ENCODE measurements at places on chromosomes 6 and 20.

DNA sequence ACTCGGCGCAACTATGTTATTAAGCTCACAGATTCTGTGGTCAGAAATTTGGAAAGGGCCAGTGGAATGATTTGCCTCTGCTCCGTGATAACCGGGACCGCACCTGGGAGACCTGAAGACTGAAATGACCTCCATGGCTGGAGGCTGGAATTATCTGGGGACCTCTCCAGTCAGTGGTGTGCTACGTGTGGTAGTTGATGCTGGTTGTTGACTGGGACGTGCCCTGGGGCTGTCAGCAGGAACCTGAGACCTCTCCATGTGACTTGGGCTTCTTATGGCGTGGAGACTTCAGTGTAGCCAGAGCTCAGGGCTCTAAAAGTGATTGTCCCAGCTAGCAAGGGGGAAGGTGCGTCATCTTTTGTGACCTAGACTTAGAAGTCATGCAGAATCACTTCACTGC lies 50.3 kb downstream of the CHMP4B start:
- no peak for DNase-seq

DNA sequence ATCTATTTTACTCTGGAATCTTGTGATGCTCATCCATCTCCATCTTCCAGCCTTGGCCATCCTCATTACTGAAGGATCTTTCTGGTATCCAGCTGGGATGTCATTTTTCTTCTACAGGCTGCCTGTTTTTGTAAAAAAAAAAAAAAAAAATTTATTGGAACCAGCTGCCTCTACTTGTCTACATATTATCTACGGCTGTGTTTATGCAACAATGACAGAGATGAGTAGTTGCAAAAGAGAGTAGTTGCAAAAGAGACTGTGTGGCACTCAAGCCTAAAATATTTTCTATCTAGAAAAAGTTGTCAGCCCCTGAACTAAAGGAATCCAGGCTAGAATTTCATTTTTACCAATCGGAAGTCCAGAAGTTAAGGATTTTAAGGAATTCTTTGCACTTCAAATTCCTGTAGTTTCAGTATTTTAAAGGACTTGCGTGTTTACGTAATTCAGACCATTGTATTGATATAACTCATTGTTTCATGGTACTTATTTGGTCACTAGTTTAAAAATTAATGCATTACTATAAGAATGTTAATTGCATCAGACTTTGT lies 38.6 kb upstream of the PLCG1 start:
- DNase-seq = no peak

GRCh38 chr6:88548891-88549505 lies 382.9 kb upstream of the CNR1 start:
- DNase-seq = no peak

- DNase-seq = no peak
These were observed 267.4 kb upstream of the EXOC2 start for GRCh38 chr6:960356-960755.

- DNase-seq = no peak
These were observed 70.0 kb downstream of the CD109 start for GRCh38 chr6:73766040-73766439.

- DNase-seq = no peak
These were observed 672 bp downstream of the PREX1 start for GRCh38 chr20:48826883-48827771.

DNA sequence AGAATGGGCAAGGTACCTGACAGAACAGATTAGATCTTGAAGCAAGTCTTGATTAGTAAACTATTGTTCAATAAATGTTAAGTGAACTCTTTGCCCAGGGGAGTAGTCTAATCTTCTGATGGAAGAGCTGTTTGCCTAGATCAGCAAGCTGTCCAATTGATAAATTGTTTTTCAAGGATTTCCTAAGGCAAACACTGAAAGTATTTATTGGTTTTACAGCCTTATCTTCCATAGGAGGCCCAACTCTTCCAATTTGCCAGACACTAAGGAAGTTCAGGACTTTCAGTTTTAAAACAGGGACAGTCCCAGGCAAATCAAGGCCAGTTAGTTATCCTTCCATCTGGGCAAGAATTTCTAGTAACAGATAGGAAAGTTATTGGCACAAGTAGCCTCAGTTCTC lies 1.8 kb upstream of the C6orf163 start:
- DNase-seq = no peak

DNA sequence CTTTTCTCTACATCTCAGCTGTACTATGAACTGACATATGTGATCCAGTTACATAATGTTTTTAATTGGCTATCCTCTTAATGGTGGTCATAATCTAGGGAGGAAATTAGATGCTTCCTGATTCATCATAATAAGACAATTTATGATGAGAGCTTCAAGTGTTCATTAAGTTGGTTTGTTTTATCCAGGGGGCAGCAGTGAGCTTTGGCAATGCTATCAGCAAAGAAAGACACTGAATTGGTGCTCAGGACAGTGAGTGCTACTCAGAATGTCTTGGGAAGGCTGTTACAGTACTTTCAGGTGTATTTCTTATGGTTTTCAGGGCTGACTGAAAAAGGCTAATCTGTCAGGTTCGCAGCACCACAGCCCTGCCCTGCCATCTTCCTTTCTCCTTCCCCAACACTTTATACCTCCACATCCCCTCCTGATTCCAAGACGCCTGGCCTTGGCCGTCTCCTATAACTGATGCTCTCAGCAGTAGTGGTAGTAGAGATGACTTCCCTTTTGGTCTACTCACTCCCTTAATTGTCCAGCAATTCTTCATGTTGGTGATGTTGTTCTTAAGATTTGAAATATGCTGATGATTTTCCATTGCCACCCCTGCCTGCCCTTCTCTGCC lies 67.0 kb upstream of the TNFAIP3 start:
- no peak for DNase-seq

DNA sequence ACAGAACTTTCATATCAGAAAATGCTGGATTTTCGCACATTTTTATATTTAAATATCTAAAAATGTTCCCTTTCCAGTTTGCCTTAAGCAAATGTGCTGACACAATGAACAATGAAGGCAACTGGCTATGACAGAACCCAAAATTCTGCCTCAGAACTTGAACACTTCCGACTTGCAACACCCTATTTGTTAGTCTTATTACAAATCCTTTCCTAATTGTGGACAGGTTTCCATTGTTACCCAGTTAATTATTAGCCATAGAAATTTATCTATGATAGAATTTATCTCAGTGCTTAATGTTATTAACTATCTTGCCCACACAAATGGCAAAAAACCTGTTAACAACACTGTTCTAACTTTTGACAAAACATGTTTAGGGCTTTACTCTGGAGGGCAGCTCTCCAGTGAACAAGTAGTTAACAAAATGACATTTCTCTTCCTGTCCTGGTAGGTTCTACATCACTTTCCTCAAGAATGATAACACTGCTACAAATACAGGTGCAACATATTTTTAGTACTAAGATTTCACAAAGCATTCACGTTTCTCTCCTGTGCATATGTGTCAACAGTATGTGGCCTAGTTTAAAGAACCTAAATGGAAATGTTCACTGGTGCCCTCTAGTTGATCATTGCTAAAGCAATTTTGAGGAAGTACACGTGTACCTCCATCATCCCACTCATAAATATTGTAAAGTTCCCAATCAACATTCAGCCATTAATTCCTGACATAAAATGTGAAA lies 58.4 kb downstream of the HIVEP2 start:
- peak; percentile 14 for DNase-seq

DNA sequence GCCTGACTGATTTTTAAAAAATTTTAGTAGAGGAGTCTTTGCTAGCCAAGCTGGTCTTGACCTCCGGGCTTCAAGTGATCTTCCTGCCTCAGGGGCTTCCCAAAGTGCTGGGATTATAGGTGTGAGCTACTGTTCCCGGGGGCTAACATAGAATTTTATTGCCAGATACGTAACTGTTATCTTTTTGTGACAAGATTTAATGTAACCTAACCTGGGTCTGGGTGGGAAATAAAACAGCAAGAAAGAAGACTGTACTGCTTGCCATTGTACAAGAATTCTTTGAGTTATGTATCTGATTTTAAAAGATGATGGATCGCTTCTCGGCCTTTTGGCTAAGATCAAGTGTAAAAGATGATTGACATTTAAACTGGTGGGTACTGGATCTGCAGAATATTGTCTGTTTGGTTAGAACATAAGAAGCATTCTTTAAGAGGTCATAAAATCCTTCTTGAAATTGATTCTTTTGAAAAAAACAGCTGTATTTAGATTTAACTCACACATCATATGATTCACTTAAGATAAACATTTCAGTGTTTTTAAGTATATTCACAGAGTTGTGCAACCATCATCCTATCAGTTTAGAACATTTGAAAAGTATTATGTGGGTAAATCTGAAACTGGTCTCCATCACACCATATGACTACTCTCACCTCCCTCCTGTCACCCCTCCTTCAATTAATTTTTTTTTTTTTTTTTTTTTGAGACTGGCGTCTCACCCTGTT lies 21.6 kb downstream of the TPX2 start:
- DNase-seq = no peak

GRCh38 chr6:113634352-113635163 lies 222.6 kb upstream of the MARCKS start:
- DNase-seq = no peak

GRCh38 chr20:44431118-44431501 lies 44.6 kb upstream of the TTPAL start:
- no peak for DNase-seq

DNA sequence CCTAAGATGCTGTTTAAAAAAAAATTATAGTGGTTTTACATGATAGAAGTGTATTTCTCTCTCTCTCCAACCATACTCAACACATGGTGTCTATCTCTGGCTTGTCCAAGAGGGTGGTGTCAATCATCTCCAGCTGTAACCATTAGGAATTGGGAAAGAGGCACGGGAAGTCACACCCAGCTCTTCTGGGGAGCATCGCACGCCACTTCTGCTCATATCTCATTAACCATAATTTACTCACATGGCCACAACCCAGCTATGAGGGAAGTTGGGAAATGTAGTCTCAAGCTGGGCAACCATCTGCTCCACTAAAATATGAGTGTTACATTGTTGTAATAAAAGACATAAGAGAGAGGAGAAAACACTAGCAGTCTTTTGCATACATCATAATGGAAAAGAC lies 30.4 kb upstream of the TSHZ2 start:
- peak; percentile 73 for DNase-seq

GRCh38 chr6:24322924-24323323 lies 34.9 kb downstream of the DCDC2 start:
- DNase-seq = no peak
